ENCODE measurements at places on chromosomes 5 and 9.

GRCh38 chr9:137482094-137482781 lies 23.1 kb upstream of the NSMF start:
- DNase-seq, result no peak

DNA sequence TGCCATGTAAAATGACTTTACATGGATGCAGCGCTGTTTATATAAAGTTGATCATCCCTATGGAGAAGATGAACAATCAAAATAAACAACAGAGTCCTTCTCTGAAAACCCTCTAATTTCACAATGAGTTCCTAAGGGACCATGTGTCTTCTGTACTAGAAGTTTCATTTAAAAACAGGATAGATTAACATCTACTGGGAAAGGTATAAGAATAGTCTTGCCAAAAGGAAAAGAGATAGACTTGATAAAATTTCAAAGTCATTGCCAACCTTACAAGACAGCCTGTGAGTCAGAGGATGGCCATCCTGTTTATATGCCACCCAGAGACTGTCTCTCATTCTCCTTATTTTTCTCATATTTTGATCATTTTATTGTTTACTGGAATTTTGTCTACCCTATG lies 367.1 kb upstream of the PDE4D start:
- DNase-seq, result no peak

DNA sequence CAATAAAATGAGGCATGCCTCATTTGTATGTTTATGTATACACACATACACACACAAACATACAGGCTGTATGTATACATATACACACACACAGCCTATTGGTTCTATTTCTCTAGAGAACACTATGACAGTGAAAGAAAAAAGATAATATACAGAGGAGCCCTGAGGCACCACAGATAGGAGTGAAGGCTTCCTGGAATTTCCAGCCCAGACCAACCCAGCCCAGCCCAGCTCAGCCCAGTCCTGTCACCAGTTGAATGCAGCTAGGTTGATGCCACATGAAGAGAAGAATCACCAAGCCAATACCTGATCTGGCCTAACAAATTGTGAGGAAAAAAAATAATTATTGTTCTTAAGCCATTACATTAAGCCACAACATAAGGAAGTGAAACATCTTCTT lies 126.9 kb upstream of the PDE4D start:
- no peak for DNase-seq

GRCh38 chr5:54743997-54744788 lies 226.6 kb downstream of the SNX18 start:
- peak; percentile 23 for DNase-seq

- DNase-seq, result peak; percentile 49
Observed at GRCh38 chr5:139294374-139295165, 1.0 kb downstream of the MATR3 start.

DNA sequence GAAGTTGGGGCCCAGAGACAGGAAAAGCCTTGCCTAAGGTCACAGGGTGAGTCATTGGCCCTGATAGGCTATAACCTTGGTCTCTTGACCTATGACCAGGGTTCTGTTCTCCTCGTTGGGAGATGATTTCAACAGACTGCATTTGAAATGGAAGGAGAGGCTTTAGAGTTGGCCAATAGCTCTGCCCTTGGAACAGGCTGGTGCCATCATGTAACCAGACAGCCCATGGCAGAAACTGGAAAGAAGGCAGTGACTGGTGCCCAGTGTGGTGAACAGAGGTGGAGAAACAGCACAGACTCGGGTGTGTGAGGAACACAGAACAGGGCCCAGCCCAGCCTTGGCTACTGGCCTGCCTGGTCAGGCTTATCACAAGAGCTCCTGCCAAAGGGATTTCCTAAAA lies 109.8 kb upstream of the SLC25A48 start:
- no peak for DNase-seq

- DNase-seq, result no peak
Observed at GRCh38 chr5:15550502-15551112, 50.6 kb downstream of the FBXL7 start.

DNA sequence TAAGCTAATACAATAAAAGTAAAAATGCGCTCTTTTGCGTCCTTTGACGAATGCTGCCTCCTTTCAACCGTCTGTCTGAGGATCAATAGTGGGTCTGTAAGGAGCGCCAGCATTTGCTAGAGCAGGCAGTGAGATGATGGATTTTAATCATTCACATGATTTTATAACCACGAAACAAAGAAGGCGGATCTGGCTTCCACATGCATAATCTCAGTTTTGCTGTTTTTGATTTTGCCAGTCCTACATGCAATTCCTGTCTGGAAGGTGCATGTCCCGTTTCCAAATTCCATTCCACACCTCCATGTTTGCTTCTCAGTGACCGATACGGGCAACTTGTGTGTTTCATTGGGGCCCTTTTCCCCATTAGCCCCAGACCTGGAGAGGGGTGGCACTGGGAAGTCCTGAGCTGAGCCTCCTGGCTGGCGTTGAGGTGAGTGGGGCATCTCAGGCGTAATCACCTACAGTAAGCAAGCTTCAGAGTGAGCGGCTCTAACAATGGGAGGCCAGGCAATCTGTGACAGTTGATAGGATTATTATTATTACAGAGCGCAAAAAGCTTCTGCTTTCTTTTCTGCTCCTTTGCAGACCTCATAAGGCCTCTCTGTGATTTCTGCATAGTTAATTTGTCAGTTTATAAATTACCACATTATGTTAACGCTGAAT lies 405.4 kb downstream of the ZSWIM6 start:
- no peak for DNase-seq

DNA sequence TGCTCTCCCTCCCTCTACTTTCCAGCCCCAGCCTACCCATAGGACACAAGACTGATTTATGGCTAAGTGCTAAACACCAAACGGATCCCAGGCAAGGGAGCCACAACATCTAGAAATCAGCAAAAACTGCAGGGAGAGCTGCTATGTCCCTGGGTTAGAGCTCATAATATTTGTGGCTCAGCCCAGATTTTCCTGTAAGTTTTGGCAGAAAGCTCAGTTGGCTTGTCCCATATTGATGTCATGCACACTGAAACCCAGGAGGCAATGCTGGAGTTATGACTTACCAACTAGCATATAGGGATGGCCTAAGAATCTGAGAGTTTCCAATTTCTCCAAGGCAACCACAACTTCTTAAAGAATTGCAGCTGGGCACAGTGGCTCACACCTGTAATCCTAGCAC lies 44.7 kb upstream of the MYOT start:
- DNase-seq, result no peak

DNA sequence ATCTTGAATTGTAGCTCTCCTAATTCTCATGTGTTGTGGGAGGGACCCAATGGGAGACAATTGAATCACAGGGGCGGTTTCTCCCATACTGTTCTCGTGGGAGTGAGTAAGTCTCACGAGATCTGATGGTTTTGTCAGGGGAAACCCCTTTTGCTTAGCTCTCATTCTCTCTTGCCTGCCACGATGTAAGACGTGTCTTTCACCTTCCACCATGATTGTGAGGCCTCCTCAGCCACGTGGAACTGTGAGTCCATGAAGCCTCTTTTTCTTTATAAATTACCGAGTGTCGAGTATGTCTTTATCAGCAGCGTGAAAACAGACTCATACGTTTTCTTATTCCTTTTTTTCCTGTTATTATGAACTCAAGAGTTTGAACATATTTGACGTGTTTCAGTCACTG lies 39.1 kb downstream of the RETREG1 start:
- no peak for DNase-seq

DNA sequence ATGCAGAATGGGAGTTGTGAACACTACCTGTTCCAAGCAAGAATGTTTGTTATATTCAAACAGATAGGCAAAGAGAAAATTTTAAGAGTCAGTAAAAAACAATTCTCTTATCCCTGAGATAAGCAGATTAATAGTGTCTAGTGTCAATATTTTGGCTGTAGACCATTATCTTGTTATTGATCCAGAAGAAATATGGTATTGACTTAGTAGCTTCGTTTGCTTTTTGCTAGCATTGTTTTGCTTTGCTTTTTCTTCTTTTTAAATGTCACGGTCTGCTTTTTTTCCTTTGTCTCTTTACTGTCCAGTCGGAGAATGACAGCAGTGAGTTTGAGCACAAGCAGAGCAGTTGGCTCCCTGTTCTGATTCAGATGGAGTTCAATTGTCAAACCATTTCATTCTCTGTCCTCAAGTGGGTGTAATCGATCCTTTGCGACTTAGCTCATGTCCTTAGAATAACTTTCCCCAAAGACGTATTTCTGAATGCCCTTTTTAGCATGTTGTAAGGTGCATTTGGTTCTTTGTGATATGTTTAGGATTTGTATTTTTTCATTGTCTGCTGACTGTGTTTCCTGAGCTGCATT lies 29.3 kb downstream of the FUBP3 start:
- no peak for DNase-seq

DNA sequence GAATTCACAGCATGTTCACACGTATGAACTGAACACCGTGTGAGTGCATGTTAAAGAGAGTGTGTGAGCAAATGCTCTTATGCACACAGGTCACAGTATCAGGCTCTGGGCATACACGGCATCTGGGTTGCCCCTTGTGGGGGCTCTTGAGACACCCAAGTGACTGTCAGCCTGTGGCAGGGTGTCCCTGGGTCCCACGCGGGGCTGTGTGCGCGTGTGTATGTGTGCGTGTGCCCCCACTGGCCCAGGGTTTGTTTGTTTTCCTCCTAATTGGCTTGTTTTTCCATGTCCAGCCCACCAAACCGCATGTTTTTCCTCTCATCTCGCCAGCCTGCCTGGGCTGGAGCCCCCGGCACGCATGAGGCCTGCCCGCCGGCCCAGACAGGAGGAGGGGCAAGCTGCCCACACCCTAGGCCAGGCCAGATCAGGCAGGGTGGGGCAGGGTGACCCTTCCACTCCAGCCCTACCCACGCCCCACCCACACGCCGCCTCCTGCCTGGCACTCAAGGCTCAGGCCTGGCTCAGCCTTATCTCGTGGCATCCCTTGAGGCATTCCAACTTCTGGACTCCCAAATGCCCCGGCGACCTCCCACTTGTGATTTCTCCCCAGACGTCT lies 28.8 kb downstream of the CNTFR start:
- DNase-seq, result no peak

All from stimulated activated CD4-positive, alpha-beta T cell treated with anti-CD3 and anti-CD28 coated beads, Interleukin-4, amount 100 ng/mL, for 1 hour (primary cell).